Activated B cell treated with CpG ODN at 0.5 μM for 24 hours (primary cell): ENCODE measurements at places on chromosomes 2 and 18. TPM values are rescaled to one million over a fixed set of nuclear protein-coding genes. Genes with fewer than 3 reads are reported as not detected.

Gene LOXHD1
- not detected in 2 replicates for total RNA-seq

Gene HOXD13
- not detected in 2 replicates for total RNA-seq

Gene CABLES1
- 32.3 and 34.6 TPM in 2 replicates for total RNA-seq

Gene RRM2
- 8.6 and 9.3 TPM in 2 replicates for total RNA-seq

Gene ACOXL
- total RNA-seq, result 0.20 TPM in 1 of 2 replicates, not detected in the other

Gene SLC8A1
- 0.04 TPM in 1 of 2 replicates, not detected in the other for total RNA-seq

Gene LRP1B
- total RNA-seq, result not detected in 2 replicates

Gene ZNF521
- total RNA-seq, result 0.16 and 0.61 TPM in 2 replicates

Gene FAM110C
- 0.18 TPM in 1 of 2 replicates, not detected in the other for total RNA-seq

Gene DSG1
- total RNA-seq, result not detected in 2 replicates

Gene SLC11A1
- 0.89 and 0.93 TPM in 2 replicates for total RNA-seq

Gene USP37
- total RNA-seq, result 14.3 and 23.1 TPM in 2 replicates

Gene OTOS
- total RNA-seq, result not detected in 2 replicates

Gene RAX
- not detected in 2 replicates for total RNA-seq

Gene CYP26B1
- not detected in 2 replicates for total RNA-seq

Gene THADA
- total RNA-seq, result 43.2 and 51.4 TPM in 2 replicates

Gene STPG4
- total RNA-seq, result 0.60 and 1.0 TPM in 2 replicates

Gene EIF5B
- total RNA-seq, result 52.3 and 55.0 TPM in 2 replicates

Gene REG3G
- total RNA-seq, result not detected in 2 replicates

Gene LDLRAD4
- 66.9 and 70.1 TPM in 2 replicates for total RNA-seq

Gene PSMA8
- total RNA-seq, result 0.89 and 0.93 TPM in 2 replicates

Gene CROCC2
- total RNA-seq, result not detected in 2 replicates

Gene RGPD8
- total RNA-seq, result 16.4 and 26.6 TPM in 2 replicates

Gene CNRIP1
- total RNA-seq, result not detected in 2 replicates

Gene SAG
- 0.04 TPM in 1 of 2 replicates, not detected in the other for total RNA-seq

Gene CAPN14
- total RNA-seq, result 2.4 and 3.3 TPM in 2 replicates

Gene PTPN2
- 66.4 and 76.5 TPM in 2 replicates for total RNA-seq

Gene LHCGR
- total RNA-seq, result not detected in 2 replicates

Gene TSN
- total RNA-seq, result 60.8 and 61.3 TPM in 2 replicates

Gene CRACDL
- total RNA-seq, result not detected in 2 replicates

Gene STARD6
- total RNA-seq, result not detected in 2 replicates

Gene CYP1B1
- total RNA-seq, result 0.86 and 1.2 TPM in 2 replicates

Gene SFT2D3
- 9.6 and 10.1 TPM in 2 replicates for total RNA-seq

Gene VWC2L
- not detected in 2 replicates for total RNA-seq

Gene SEH1L
- 67.0 and 79.3 TPM in 2 replicates for total RNA-seq

Gene SGPP2
- 12.4 and 12.7 TPM in 2 replicates for total RNA-seq

Gene ESPNL
- total RNA-seq, result 0.27 and 0.42 TPM in 2 replicates

Gene ICA1L
- total RNA-seq, result 7.3 and 10.2 TPM in 2 replicates

Gene NMUR1
- not detected in 2 replicates for total RNA-seq

Gene BCL11A
- 279 and 331 TPM in 2 replicates for total RNA-seq

Gene LAMA3
- 0.07 TPM in 1 of 2 replicates, not detected in the other for total RNA-seq

Gene INPP5D
- 247 and 275 TPM in 2 replicates for total RNA-seq
